ENCODE measurements at places on chromosomes 7 and 10.

DNA sequence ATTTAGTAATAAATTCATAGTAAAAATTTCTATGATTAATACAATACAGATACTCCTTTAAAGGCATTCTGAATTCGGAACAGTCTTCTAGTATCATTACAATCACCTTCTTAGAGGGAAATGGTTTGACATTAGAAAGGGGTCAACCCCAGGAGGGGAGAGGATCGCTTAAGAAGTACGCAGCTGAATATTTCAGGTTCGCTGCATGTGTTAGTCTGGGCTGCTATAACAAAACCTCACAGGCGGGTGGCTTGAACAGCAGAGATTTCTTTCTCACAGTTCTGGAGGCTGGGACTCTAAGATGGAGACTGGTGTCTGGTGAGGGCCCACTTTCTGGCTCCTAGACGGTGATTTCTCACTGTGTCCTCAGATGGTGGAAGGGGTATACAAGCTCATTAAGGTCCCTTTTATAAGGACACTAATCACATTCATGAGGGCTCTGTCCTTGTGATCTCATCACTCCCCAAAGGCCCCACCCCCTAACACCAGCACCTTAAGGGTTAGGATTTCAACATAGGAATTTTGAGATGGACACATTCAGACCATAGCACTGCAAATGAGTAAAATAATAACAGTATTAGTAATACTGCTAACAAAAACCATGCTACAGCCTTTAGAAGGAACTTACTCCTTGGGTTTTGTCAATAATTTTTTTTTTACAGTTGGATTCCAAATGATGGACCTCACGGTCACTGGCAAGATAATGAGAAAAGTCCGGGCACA is 34.0 kb downstream of the GNA12 start:
- no peak for DNase-seq

GRCh38 chr10:59748834-59749233 is 4.4 kb downstream of the MRLN start:
- no peak for DNase-seq

GRCh38 chr10:62669341-62669740 is 135.2 kb upstream of the ADO start:
- DNase-seq = no peak

- DNase-seq = no peak
Observed at GRCh38 chr7:127473409-127473808, 80.9 kb upstream of the ZNF800 start.

- DNase-seq = no peak
Observed at GRCh38 chr7:107080099-107080505, 35.6 kb downstream of the PRKAR2B start.

GRCh38 chr7:137931823-137932222 is 70.1 kb downstream of the CREB3L2 start:
- no peak for DNase-seq

GRCh38 chr7:51261950-51262795 is 54.4 kb downstream of the COBL start:
- no peak for DNase-seq

DNA sequence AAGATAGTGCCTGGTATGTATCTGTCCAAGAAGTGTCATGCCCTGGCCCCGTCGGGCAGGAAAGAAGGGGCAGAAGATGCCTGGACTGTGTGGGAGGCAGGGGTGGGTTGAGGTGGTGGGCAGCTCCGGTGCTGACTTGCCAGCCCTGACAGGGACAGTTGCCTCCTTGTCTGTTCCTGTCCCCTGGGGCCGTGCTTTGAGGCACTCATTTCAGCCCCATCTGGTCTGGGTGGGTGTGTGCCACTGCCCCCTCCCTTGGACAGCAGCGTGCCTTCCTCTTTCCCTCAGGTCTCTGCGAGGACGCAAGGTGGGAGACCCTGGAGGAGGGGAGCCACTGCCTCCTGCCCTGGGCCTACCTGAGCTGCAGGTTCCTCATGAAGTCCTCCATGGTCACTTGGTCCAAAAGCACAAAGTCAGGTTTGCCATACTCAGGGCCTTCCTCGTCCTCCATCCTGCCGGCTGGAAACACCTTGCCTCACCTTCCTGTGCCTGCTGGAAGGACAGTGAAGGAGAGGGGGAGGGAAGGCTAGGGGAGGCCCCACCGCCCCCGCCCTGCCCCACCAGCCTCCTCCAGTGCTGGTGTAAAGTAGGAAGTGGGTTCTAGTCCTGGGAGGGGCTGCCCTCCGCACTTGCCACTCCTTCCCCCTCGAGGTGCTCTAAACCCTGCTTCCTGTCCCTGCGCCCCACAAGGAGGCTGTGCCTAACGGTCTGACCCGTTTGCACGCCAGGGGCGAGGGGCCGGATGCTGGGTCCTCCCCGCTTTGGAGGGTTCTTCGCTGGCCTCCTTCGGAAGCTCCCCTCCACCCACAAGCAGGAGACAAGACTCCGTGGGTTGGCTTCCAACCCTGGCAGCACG is at the start of gene MYO1G:
Gene MYO1G (minus strand): TSS at position 505 of the 856 bp plus-strand sequence. CDS start 54 bp downstream, at position 451.
- DNase-seq = peak; percentile 89
